ENCODE measurements at places on chromosomes 16 and 17. TPM values are rescaled to one million over a fixed set of nuclear protein-coding genes. Genes with fewer than 3 reads are reported as not detected.

DNA sequence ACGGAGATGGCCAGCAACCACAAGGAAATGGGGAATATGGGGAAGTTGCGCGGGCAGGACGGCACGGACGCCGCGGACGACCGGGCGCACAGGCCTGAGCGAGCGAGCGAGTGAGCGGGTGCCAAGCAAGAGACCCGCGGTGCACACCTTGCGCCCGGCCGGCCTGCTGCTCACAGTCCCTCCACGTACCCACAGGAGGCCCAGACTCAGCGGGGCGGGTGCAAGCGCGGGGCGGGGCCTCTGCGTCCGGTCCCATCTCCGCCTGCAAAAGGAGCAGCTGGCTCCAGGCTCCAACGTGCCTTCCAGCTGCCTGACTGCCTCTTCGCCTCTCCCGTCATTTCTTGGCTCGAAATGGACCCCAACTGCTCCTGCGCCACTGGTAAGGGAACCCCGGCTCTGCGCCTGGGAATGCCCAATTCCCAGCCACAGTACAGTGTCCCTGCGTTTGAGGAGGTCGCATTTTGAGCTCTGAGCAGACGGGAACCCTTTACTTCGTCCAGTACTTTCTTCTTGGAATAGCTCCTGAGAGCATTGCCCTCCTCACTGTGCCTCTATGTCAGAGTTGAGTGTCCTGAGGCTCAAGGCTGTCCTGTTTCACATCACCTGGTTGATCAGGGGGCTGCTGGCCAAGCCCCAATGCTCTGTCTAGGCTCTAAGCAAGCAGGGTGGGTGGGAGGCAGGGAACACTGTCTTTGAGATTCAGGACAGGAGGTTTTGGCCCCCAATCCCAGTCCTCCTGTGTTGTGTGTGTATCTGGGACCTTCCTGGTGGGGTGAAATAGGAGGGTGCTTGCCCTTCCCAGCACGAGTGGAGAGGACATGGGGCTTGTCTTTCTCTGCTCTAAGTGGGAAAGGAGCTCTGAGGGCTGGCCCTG is 8.1 kb upstream of the MT1E start:
- peak; percentile 82 for DNase-seq

DNA sequence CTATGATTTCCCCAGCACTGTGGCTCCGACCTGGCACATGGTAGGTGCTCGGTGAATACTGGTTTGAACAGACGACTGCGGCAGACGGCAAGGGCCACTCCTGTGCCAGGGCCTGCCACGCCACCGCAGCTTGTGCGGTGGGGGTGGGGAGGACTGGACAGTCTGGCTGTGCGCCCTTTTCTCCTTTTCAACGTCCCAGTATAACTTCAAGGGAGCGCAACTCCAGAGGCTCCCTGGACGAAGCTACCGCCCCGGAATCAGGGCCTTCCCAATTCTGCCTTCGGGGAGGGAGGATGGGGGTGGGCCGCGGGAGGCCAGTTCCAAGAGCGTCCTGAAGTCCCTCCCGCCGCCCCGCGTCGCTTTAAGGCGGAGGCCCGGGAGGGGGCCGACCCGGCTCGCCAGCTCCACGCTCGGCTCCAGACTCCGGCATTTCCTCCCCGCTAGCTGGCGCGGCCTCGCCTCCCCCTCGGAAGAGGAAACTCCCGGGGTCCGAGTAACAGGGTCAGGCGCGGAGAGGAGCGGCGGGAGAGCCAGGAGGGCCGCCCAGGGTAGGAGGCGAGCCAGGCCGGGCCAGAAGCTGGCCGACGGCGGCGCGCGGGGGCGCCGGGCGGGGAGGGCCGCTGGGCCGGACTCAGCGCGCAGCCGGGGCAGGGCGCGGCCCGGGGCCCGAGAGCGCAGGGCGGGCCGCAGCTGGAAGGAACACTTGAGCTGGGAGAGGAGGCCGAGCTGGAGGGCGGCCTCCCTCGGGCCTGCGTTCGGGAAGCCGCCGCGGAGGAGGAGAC is at the start of gene ITPRIPL2:
ITPRIPL2 (plus strand) TSS at position 388 of the 782 bp plus-strand sequence. CDS start 498 bp downstream, outside the sequence.
- DNase-seq = peak; percentile 24

GRCh38 chr17:55424893-55425540 is 3.4 kb upstream of the MMD start:
- DNase-seq = no peak

DNA sequence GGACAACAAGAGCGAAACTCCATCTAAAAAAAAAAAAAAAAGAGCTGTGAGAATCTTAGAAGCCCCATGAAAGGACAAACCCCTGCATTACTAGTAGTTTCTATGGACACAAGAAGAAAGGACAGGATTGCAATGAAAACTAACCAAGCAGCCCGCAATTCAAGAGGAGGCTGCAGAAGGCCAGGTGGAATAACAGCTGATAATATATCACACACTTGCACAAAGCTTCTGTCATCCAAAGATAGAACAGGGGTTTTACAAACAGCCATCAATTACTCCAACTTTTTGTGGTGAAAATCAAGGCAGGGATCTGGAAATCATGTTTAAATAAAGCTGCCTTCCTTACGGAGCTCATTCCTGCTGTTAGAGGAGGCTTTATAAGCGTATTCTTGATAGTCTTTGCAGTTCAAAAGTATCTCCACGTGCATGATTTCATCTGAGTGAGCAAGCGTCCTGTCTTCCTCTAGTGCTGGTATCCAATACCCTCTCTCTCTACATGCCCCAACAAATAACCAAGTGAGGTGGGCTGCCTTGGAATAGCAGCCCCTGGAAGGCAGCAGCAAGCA is 23.1 kb upstream of the TMEM94 start:
- DNase-seq = no peak

GRCh38 chr17:39064374-39064773 is 87.1 kb downstream of the PLXDC1 start:
- DNase-seq = no peak

GRCh38 chr16:17318238-17318637 is 152.5 kb downstream of the XYLT1 start:
- no peak for DNase-seq

DNA sequence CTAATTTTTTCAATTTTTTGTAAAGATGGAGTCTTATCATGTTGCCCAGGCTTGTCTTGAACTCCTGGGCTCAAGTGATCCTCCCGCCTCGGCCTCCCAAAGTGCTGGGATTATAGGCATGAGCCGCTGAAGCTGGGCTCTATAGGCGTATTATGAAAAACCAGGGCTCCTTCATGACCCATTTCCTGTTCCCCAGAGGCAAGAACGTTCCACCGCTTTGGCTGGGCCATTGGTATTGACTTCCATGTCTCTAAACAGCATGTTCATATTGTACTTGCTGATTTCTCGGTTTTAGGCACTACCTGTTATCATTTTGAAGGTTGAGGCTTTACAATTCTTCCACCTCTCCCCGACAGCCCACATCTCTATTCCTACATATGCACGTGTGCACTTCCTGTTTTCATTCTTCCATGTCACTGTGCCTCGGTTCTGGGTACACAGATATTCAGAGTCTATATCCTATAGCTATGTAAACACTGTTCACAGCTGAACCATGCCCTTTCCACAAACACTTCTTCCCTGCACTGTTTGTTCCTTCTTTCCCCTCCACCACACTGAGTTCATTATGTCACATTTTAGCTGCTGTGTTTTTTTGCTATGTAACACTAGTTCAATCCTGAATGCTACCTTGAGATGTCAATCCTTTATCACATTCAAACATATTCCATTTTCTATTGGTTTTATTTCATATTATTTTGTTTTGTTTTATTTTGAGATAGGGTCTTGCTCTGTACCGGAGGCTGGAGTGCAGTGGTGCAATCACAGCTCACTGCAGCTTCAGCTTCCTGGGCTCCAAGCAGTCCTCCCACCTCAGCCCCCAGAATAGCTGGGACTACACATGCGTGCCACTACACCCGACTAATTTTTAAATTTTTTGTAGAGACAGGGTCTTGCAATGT is 16.8 kb upstream of the MAPK3 start:
- DNase-seq = no peak

The HIGD1B gene
- total RNA-seq = not detected

The TTYH2 gene
- 6.3 TPM for total RNA-seq

The CRYBA1 gene
- not detected for total RNA-seq

The IKZF3 gene
- total RNA-seq = 31.9 TPM

The AOC2 gene
- total RNA-seq = 2.1 TPM

The NEUROD2 gene
- not detected for total RNA-seq
